GM23248 (cell line): ENCODE measurements at places on chromosomes 7 and 10.
A peak's percentile ranks its signal among the peaks of the same experiment; 100 is the strongest.

DNA sequence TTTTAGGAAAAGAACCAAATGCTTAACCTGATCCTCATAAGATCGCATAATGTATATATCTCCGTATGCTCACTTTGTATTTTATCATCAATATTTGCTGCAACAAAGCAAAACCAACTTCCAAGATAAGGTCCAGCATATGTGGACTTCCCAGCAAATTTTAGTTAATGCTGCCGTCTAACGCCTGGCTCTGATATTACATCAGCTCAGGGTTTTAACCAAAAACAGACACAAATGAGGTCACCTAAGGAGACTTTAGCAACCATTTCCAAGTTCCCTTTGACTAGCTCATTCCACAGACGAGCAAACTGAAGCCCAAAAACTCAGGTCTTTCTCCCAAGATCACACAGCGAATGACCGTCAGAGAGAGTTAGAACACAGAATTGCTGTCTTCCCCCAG is 59.4 kb upstream of the UCN3 start:
- peak; percentile 93 for DNase-seq

GRCh38 chr7:4871056-4871680 is 9.3 kb upstream of the PAPOLB start:
- no peak for DNase-seq

DNA sequence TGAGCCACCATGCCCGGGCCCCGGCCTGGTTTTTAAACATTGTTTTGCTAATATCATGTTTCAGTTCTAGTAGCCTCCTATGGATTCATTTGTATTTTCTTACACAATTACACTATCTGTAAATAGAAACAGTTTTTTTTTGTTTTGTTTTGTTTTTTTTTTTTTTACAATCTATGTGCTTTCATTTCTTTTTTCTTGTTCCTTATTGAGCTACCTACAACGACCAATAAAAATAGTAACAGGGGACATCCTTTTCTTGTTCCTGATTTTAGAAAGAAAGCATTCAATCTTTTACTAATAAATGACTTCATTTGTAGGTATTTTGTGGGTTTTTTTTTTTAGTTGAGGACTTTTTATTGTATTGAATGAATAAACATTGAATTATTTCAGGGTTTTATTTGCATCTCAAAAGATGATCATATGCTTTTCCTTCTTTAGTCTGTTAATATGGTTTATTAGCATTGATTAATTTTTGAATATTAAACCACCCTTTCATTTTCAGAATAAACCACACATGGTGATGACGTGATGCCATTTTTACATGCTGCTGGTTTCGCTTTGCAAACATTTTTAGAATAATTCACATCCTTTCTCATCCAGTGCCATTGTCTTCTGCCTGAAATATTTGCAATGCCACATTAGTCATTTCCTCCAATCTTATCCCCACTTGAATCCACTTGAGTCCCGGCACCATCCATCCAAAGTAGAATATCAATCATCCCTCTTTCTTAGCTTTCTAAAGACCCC is 18.1 kb upstream of the AKR1E2 start:
- DNase-seq = peak; percentile 89

DNA sequence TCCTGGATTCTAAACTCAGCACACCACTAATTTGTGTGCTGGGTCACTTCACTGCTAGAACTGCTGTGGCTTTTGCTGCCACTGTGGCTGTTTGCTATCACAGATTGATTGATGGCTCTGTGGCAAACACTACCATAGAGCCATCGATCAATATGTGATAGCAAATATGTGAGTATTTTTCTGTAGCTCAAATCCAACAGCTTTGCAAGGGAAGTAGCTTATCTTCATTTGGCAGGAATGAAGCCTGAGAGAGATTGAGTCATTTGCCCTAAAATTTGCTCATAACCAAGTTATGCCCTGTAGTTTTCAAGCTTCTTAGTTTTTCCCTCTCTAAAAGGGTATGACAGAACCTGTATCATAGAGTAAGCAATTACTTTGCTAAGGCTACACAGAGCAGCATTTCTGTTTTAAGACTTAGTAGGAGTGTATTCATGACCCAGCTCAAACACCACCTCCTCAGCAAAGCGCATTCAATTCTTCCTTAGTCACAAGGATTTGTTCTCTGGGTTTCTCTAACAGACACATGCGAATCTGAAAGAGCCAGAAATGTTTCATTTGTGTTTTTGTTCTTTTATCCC is 43.1 kb downstream of the MINPP1 start:
- peak; percentile 91 for DNase-seq

GRCh38 chr10:79420974-79421688 is 24.3 kb downstream of the ZCCHC24 start:
- peak; percentile 44 for DNase-seq

- peak; percentile 67 for DNase-seq
Observed at GRCh38 chr10:126570621-126571602, 99.6 kb downstream of the C10orf90 start.

- DNase-seq = no peak
Observed at GRCh38 chr7:29860186-29860585, 53.9 kb downstream of the WIPF3 start.

DNA sequence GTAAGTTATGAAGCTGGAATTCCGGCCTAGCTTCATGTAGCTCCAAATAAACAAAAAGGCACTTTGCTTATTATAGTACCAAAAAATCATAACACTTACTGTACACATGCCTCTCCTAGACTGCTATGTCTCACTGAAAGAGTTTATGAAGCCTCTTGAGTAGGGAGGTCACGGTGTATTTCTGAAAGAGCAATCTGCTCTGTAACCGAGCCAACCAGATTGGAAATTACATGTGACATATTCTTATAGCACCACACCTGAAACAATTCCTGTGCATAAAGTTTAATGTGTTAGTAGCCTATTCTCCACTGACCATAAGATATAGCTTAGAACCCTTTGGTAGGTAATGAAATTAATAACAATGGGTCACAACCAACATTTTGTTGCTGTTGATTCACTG is 1.3 kb upstream of the FAM3C start:
- DNase-seq = no peak

DNA sequence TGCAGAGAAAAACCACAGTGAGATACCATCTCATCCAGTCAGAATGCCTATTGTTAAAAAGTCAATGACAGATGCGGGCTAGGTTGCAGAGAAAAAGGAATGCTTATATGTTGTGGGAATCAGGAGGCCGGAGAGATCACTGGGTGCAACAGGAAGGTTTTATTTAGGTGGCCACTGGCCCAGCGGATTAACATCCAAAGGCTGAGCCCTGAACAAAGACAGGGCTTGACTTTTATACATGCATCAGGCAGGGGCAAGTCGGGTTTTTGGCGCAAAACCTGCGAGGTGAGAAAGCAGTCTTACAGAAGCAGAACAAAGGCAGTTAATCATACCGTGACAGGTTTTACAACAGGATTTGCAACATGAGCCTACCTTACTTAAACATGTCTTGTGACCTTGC is 620 bp downstream of the ZNF117 start:
- DNase-seq = no peak

DNA sequence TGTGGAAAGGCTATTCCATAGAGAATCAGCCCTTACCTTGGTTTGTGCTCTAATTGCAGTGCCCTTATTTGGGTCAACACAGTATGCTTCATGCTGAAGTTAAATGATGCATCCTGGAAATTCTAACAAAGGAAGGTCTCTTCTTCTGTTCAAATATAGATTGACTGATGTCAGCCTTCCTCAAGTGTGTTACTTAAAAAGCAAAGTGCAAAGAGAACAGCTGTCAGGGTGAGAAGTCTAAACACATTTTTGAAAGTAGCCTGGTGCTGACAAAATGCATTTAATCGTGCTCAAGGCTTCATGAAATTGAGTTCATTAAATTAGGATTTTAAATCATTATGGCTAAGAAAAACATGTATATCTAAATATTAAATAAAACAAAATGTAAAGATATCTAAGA is 19.5 kb downstream of the AGR2 start:
- DNase-seq = no peak

DNA sequence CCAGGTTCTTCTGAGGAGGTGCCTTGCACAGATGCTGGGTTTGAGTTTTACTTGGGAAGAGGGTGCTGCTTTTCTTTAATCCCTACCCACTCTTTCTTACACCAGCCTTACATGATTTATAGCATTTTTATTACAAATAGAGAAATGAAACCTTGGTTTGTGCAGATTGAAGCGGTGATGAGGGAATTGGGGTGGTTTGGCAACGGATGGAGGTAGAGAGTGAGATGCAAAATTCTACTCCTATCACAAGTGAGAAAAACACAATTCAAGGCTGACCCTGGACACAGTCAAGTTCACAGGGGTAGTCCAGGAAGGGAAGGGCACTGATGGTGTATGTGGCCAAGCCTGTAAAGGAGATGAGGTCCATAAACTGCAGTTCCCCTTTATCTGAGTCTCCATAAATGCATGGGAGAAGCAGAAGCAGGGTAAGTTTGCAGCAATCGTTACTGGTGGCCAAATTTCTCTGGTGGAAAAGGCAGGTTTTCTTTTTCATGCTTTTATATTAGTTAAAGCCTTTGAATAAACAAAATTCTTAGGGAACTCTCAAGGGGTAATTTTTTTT is 214.3 kb downstream of the JAZF1 start:
- DNase-seq = no peak
